MG63 (cell line): ENCODE measurements at places on chromosomes 12 and 14. TPM values are rescaled to one million over a fixed set of nuclear protein-coding genes. Genes with fewer than 3 reads are reported as not detected.

- DNase-seq = no peak
These were observed 332.9 kb downstream of the TMEM132D start for GRCh38 chr12:129570796-129571400.

GRCh38 chr12:93766796-93767523, 89.8 kb downstream of the CRADD start:
- DNase-seq = peak; percentile 30

- DNase-seq = peak; percentile 31
These were observed 441.2 kb downstream of the BTG1 start for GRCh38 chr12:91704446-91704845.

- no peak for DNase-seq
These were observed 822 bp upstream of the SOX5 start for GRCh38 chr12:23950210-23950774.

- no peak for DNase-seq
These were observed 11.1 kb upstream of the DPF3 start for GRCh38 chr14:72904840-72905561.

GRCh38 chr14:37046815-37047214, 125.6 kb downstream of the SLC25A21 start:
- no peak for DNase-seq

- DNase-seq = no peak
These were observed 51.2 kb upstream of the AEBP2 start for GRCh38 chr12:19388131-19388549.

- peak; percentile 82 for DNase-seq
These were observed at the start of gene C1S for GRCh38 chr12:7060353-7060954. TSS of gene C1S (plus strand) at chr12:7060718. CDS start at chr12:7061913, 1,195 bp downstream.

- DNase-seq = no peak
These were observed at the start of gene SSPN for GRCh38 chr12:26195250-26195640. TSS of gene SSPN (plus strand) at chr12:26195573. CDS start at chr12:26195673, 100 bp downstream.

DNA sequence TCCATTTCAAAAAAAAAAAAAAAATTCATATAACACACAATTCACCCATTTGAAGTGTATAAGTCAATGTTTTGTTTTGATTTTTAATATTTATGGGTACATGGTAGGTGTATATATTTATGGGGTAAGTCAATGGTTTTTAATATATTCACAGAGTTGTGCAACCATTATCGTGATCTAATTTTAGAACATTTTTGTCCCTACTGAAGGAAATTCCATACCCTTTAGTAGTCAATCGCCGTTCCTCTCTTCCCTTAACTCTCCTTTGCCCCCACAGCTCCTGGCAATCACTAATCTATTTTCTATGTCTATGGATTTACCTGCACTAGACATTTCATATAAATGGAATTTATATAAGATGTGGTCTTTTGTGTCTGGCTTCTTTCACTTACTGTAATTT, 92.8 kb downstream of the TRAFD1 start:
- no peak for DNase-seq

DNA sequence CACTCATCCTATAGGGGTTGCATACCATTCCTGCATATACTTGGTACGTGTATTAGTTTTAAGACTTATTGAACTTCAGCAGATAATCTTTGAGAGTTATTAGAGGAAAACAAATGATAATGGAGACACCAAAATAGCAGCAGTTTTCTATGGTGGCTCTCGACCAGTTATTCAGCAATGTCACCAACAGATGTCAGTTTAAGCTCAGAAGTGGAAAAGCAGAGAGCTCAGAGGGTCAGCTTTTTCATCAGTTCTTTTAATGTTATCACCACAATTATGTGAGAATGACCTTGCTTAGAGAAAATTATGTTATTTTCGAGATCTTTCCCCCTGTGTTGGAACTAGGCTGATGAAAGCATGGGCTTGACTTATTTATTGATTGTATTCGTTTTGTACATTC, 32.0 kb downstream of the PTPN11 start:
- DNase-seq = no peak

DNA sequence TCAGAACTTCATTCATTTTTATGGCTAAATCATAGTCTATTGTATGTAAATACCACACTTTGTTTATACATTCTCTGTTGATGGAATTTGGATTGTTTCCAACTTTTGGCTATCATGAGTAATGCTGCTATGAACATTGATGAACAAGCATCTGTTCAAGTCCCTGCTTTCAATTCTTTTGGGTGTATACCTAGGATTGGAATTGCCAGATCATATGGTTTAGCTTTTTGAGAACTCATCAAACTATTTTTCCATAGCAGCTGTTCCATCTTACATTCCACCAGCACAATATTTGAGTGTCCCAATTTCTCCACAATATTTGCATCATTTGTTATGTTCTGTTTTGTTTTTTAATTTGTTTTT, 52.3 kb upstream of the CCND2 start:
- DNase-seq = no peak

DNA sequence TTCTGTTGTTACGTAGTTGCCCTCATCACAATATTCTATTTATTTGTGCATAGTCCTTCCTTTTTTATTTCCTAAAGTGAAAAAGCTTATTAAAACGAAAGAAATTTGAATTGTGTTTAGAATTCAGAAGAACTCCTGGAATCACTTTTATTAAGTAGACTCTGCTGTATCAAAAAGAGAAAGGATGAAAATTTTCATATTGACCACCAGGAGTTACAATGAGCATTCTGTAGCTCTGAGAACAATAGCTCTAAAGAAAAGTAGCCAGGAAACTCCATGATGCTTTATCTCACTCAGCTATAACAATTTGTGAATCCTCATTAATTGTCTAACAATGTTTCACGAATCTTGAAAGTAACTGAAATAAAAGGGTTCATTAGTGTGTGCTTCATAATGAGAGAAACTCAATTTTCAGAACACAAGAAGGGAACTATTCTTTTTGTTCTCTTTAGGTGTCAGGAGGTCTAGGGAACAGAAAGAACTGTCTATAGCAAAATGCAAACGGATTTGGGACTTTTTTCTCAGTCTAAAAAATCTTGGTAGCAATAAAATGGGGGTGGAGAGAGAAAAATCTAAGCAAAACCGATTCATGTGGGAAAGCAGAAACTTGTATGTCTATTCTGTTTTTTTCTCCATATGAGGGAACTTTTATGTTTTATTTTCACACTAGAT, 19.3 kb downstream of the ASCL1 start:
- no peak for DNase-seq

DNA sequence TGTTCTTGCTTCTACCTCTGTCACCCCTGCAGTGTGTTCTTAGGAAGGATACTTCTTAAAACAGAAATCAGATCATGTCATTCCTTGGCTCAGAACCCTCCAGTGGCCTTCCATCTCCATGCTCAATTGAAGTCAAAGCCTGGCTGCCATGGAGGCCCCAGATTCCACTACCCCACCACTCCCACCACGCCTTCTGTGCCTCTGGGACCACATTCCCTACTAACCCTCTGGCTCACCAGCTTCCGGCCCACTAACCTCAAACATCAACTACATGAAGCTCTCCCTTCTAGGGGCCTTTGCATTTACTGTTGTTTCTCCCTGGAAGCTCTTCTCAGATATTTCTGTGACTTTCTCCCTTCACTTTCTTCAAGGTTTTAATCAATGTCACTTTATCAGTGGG, 76.1 kb upstream of the REP15 start:
- no peak for DNase-seq

- no peak for DNase-seq
These were observed 406.7 kb downstream of the NOVA1 start for GRCh38 chr14:26191123-26191522.

- peak; percentile 54 for DNase-seq
These were observed 28.1 kb downstream of the TRPV4 start for GRCh38 chr12:109804820-109805761.

- DNase-seq = no peak
These were observed 32.2 kb downstream of the RCOR1 start for GRCh38 chr14:102624666-102625065.

DNA sequence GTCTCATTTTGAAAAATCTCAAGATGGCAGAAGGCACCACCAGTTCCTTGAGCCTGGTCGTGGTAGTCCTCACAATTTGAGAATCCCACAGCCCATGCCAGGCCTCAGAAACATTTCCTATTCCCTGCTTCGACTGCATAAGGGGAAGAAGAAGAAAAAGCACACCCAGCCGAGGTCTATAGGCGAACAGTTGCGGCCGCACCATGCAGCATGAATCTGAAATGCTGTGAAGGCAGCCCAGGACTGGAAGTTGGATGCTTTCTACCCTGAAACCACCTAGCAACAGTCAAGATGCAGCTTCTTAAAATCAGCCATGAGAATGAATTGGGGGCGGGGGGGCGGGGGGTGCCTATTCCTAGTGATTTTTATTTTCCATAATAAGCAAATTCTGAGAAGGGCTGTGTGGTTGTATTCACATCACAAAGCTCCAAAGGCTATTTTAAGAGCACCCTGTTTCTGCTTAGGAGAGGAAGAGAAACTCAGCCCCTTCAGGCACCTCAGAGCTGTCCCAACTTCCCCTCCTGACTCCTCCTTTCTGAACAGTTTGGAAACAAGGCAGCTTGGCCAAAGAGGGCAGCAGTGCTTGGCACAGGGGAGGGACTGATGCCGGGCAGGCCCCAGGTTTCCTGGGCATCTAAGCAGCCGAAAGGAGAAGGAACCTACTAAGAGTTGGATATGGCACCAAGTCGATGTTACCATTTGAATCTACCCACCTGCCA, 172.5 kb upstream of the FOXN3 start:
- DNase-seq = no peak

DNA sequence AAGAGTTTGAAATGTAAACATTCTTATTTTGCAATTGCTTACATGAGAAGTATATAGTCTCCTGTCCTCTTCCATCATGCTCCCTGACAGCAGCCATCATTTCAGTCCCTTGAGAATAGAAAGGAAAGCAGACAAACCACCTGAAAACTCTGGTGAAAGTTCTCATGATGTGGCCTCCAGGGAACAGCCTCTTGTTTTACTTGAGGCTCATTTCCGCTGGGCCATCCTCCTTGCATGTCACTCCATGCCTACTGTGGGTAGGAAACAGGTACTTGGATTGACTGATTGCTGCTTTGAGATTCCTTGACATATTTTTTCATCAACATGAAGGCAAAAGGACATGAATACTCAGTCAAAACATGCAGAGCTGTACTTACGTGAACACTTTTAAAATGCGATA, 6.0 kb downstream of the SYT1 start:
- no peak for DNase-seq

GRCh38 chr12:54286042-54287030, 5.8 kb downstream of the HNRNPA1 start:
- DNase-seq = no peak

HOXC5 gene
- not detected in 2 replicates for total RNA-seq

SRRM4 gene
- total RNA-seq = not detected in 2 replicates

KRT2 gene
- total RNA-seq = not detected in 2 replicates

GPHN gene
- total RNA-seq = 0.07 TPM in 1 of 2 replicates, not detected in the other

GLIPR1 gene
- 99.6 and 103 TPM in 2 replicates for total RNA-seq

CRY1 gene
- 12.9 and 15.3 TPM in 2 replicates for total RNA-seq

GYS2 gene
- not detected in 2 replicates for total RNA-seq

SLC24A4 gene
- 0.07 TPM in 1 of 2 replicates, not detected in the other for total RNA-seq

LRP1 gene
- 29.1 and 39.0 TPM in 2 replicates for total RNA-seq

FOS gene
- total RNA-seq = 1.1 and 6.6 TPM in 2 replicates

SYT1 gene
- not detected in 2 replicates for total RNA-seq

HOXC12 gene
- total RNA-seq = 1.5 and 1.9 TPM in 2 replicates

KRT78 gene
- total RNA-seq = not detected in 2 replicates

PROX2 gene
- not detected in 2 replicates for total RNA-seq

ATF7 gene
- total RNA-seq = 5.7 and 12.4 TPM in 2 replicates
